ENCODE measurements at places on chromosomes 5 and 9.

DNA sequence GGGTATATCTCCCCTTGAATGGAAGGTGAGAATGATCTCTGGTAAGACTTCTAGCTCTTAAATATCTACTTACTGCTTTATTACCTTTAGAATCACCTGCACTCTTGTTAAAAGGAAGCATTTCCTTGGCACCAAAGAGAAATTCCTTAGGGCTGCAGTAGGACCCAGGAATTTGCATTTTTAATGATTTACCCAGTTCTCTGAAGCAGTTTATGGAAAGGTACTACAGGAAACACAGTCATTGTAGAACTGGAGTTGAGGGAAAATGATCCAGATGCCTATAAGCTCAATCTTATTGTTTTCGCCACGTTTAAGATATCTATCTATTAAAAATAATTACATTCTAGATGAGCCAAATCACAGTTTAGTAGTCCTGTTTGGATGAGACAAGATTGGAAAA is 9.5 kb upstream of the C9 start:
- DNase-seq: no peak

DNA sequence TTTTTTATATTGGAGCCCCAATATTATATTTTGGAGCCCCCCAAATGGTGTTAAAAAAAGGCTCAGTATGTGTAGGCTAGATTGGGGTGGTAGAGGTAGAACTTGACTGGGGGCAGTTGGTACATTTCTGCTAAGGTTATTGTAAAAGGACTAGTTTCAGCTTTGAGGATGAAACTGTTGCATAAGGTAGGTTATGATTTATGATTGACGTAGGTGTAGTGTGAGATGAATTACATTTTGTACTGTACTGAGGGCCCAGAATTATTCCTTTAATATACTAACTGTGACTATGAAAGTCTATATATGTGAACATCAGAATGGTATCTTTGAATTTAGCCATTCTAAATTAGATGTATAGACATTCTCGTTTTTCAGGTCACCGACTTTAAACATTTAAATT is 3.6 kb downstream of the RIC1 start:
- DNase-seq: no peak

DNA sequence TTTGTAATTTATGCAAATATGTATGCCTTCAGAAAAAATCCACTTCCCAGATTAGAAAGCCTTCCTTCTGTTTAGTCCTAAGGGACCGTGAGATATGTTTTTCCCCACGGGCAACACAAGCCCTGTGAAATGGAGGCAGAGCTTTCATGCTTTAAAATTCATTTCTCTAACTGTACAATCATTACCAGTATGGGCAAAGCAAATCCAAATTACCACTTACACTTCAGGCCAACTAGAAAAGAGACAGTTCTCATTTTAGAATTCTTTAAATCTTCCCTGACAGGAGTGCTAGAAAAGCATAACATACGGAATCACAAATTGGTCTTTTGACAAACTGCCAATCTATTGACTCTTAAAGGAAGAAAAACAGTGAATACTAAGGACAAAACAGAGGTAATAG is 20.5 kb upstream of the TNPO1 start:
- DNase-seq: no peak

DNA sequence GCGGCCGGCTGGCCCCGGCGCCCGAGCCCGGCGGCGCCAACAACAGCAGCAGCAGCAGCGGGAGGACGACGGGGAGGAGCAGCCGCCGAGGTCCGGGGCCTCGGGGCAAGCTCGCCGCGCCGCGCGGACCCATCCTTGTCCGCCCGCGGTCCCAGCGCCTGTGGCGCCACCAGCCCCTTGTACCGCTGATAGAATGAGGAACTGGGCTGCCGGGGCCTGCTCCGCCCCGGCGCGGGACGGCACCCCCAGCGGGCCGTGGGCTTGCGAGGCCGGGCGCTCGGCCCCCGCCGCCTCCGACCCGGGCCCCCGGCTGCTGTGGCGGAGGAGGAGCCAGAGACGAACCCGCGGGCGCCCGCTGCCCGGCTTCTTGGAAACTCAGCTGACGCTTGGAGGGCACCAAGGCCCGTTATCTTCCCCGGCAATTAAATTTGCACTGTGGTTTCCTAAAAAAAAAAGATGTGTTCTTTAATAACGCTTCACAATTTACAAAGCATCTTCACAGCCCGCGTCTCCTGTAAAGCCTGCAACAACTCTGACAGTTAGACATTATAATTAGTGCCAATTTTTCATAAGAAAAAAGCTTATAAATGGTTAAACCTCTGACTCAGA is at the start of gene ARSB:
Gene ARSB, minus strand, starts transcription at position 195 of the 609 bp plus-strand sequence. Its CDS starts 62 bp downstream, at position 133.
- DNase-seq: peak; percentile 31

DNA sequence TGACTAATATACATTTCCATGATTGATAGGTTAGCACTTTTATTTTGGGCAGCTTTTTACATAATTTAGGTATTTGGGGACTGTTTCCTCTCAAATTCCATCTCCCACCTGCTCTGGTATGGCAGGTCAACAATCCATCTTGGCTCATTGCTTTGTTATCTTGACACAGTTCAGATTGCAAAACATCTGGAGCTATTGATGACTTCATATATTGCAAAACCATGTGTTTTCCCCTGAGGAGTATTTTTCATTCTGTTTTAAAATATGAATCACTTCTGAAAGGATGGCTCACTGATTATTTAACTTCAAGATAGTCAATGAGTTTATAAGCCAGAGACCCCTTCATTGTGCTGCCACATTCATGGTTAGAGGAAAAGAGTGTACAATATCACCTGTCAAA is 1206.0 kb upstream of the C9orf72 start:
- DNase-seq: no peak

DNA sequence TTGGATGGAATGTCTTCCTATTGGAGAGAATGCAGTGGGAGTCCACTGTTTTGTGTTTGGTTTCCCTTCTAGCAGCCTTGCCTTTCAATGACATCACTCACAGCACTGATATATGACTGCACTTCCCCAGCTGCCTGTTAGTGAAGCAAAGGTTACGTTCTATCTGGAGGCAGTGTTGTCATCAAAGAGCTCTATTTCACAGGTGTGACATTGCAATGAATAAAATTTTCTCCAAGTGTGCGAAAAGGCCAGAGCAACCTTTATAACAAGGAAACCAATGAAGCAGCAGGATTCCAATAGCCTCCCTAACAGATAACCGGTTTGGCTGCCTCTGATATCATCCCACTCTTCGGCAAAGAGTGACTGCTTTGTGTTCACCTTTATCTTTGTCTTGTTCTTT is 523.5 kb upstream of the ZNF608 start:
- no peak for DNase-seq

GRCh38 chr5:8934455-8934854 is 611.4 kb downstream of the SEMA5A start:
- no peak for DNase-seq

DNA sequence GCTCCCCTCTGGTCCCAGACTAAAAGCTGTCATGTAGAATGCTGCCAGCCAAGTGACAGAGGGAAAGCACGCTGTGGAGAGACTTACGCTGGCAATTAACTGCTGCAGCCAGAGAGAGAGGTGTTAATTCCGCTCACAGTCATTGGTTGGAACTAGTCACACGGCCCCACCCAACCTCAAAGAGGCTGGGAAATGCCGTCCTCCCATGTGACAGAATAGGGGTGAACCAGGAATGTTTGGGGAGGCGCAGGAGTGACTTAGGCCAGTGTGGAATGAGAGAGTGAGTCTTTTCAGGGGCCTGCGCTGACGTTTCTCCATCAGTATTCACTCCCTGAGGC is 87.6 kb downstream of the AMBP start:
- DNase-seq: no peak

GRCh38 chr9:82893549-82893948 is 169.4 kb downstream of the RASEF start:
- DNase-seq: no peak

GRCh38 chr9:5509573-5509972 is 758 bp upstream of the PDCD1LG2 start:
- DNase-seq: no peak

DNA sequence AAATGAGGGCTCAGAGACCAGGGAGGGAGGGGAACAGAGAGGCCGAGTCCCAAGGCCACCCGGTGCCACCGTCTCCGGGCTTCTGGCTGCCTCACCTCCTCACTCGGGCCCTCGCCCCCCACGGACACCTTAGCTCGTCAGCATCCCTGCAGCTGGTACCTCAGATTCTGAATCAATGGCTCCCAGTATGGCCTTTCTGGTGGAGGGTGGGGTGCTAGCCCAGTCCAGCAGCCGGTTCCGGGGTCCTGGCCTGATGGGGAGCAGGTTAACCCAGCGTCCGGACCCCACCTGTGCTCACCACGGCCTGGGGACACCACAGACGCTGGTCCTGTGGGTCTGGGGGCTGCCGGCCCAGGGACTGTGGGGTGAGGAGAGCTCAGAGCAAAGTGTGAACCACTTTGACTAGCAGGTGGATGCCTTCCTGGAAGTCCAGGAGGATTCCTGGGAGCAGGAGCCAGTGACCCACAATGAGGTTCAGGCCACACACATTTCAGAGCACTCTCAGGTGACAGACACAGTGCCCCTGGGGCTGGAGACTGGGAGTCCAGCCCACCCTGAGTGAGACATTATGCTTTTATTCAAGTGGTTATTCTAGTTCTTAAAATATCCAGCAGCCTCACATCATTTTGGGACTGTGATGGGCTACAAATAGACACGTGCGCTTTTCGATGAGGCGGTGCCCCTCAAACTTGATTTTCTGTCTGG is 53.3 kb downstream of the AHRR start:
- no peak for DNase-seq

DNA sequence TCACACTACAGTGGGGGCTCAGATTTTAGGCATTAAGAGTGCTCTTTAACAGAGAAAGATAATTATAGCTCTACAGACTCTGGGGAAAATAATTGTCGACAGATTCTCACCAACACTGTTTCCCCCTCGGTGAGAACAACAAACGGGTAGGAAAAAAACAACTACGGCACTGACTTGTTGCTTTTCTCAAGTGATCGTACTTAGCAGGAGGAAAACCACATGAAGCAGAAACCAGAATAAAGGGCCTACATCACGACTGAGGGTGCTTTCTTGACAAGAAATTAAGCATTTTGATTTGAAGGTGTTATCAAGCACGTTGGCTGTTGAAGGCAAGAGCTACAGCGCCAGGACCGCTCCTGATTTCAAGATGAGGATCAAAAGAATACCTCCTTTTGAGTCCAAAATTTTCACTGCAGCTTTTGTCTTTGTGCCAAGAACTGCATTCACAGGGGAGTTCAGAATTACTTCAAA is 27.2 kb upstream of the CER1 start:
- DNase-seq: no peak

DNA sequence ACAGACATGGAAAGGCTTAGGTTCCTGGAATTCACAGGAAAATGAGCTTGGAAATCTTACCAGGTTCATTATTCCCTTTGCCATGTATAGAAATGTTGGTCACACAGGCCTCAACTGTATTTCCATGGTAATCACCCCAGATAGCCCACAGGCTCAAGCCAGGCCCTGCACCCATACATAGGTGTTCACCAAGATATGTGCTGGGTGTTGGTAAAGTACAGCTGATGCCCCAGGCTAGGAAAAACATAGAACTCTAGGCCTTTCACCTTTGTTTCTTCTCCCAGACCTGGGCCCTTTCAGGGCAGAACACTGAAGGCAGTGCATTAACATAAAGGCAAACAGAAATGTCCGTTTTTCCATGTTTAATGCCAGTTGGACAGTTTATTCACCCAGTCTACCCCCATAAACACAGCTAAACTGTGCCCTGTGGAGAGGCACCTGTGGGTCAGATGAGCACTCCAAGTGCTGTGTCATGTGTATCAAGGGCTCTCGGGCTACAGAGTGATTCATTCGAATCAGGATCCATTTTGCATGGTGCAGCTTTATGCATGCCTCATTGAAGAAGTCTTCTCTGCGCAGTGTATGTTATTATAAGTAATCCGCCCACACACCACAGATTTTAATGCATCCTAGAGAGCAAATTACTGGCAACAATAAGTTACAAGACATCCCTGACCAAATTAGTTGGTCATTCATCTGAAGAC is 93.4 kb upstream of the SLC30A5 start:
- DNase-seq: no peak
